Pericardium fibroblast (primary cell): ENCODE measurements at places on chromosomes 16 and 17. TPM values are rescaled to one million over a fixed set of nuclear protein-coding genes. Genes with fewer than 3 reads are reported as not detected.

Gene KCNH6
- not detected in 2 replicates for total RNA-seq

Gene MYOCD
- under 0.01 and 0.35 TPM in 2 replicates for total RNA-seq

Gene MFSD6L
- not detected in 2 replicates for total RNA-seq

Gene PRPSAP2
- total RNA-seq: 23.9 and 113 TPM in 2 replicates

Gene RNF112
- 2.3 and 11.3 TPM in 2 replicates for total RNA-seq

Gene TCAP
- total RNA-seq: 0.12 and 3.8 TPM in 2 replicates

Gene CES3
- not detected in 2 replicates for total RNA-seq

Gene GNAO1
- total RNA-seq: under 0.01 and 0.34 TPM in 2 replicates

Gene SOCS1
- total RNA-seq: 3.2 and 5.7 TPM in 2 replicates

Gene PDILT
- total RNA-seq: not detected in 2 replicates

Gene SHBG
- total RNA-seq: 0.12 and 4.1 TPM in 2 replicates

Gene CEP295NL
- 0.09 and 0.23 TPM in 2 replicates for total RNA-seq
